ENCODE measurements at places on chromosomes 12 and 14.

- DNase-seq = no peak
Measured at GRCh38 chr14:89746654-89747053, 207.9 kb downstream of the EFCAB11 start.

- peak; percentile 61 for DNase-seq
Measured at GRCh38 chr12:7113389-7113871, 4.4 kb upstream of the C1RL start.

DNA sequence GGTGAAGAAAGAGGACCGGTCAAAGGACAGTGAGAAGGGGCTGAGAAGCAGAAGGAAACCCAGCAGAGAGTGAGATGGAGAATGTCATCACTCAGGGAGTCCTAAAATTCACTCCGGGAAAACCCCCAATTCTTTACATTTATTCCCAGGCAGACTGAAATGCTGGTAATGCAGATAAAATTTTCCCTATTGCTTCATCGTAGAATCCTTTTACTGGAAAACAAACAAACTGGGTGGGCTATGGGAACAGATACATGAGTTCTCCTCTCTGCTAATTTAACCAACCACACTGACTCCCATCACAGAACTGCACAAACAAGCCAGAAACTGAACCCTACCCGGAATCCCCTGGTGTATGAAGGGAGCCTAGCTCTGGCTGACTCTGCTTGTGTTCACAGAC is 20.9 kb downstream of the HEBP1 start:
- DNase-seq = no peak

GRCh38 chr12:66024949-66025348 is 105.6 kb downstream of the LLPH start:
- no peak for DNase-seq

- no peak for DNase-seq
Measured at GRCh38 chr12:61863811-61864210, 396.4 kb upstream of the USP15 start.

DNA sequence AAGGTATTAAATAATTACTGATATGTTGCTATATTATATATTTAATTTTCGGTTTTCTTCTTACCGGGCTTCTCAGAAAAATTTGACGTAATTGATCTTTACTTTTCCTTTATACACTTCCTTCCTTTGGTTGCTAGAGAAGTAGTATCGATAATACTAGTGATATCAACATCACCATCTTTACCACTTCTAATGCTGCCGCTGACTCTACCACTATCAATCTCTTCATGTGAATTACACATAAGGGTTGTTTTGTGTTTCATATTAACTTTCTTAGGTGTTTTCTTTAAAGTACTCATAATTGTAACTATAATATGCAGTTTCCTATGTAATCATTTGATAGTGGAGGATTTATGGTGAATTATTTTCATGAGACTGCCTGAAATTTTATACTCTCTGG is 30.9 kb upstream of the KLRF1 start:
- DNase-seq = no peak

DNA sequence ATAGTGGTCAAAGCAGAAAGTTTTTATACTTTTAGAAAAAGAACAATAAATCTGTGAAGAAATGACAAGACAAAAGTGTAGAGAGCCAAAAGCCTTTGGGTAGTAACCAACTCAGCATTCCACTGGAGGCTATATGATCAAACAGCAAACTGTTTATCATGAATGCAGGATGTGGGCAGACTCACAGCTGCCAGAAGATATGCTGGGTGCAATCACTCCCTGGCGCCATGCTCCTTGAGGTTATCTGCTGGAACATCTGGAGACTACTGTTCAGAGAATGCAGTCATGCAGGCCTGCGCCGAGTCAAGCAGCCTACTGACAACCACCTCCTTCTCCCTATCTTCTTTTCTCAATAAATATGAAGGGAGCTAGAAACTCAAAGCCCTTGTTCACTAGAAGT is 49.0 kb upstream of the SLC8A3 start:
- DNase-seq = no peak

GRCh38 chr12:78146365-78146772 is 315.7 kb downstream of the NAV3 start:
- no peak for DNase-seq

GRCh38 chr12:121008347-121009098 is 7.8 kb downstream of the C12orf43 start:
- DNase-seq = no peak

DNA sequence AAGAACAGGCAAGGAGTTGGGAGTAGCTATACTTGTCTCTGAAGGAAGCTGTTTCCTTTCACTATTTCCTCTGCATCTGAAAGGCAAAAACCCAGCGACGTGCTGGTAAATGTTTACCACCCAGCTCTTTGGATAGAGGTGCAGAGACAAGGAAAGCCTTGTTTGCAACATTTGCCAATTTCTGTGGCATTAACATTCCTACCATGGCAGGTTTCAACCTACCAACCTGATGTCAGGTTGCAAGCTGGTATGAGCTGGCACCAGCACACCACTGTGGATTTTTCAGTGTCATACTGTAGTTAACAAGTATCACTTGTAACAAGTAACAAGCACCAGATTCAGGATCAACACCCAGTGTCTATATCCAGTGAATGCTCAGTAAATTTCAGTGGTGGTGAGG is 294.8 kb upstream of the TMPO start:
- DNase-seq = no peak

DNA sequence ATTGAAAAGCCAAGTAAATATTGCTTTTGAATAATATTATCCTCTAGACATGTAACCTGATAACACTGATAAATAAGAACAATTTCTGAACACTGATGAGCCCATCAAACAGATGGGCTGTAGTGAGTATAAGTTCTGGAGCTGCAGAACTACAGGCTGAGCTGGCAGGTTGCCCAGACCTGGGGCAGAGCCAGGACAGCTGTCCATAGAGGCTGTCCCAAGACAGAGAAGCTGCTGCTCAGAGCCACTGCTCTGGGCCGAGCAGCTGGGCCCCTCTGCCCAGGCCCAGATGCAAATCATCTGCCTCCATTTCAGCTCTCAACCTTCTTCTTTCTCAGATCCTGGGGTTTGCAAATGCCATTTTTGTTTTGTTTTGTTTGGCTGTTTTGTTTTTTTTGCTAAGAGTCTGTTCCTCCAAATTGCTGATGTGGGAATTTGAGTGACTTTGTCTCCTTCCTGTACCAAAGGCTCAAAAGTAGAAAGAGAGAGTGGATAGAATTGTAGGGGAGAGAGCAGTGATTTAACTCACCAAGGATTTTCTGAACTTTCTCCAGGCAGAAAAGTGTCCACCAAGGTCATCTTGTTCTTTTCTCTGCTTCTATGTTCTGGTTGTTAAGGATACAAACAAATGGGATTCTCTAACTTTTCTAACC is 4.0 kb upstream of the TESPA1 start:
- no peak for DNase-seq
